Stimulated activated CD4-positive, alpha-beta T cell treated with anti-CD3 and anti-CD28 coated beads, Interleukin-1b, Interleukin-23, amount 100 ng/mL, for 1 hour (primary cell): ENCODE measurements at places on chromosomes 6 and 20.

DNA sequence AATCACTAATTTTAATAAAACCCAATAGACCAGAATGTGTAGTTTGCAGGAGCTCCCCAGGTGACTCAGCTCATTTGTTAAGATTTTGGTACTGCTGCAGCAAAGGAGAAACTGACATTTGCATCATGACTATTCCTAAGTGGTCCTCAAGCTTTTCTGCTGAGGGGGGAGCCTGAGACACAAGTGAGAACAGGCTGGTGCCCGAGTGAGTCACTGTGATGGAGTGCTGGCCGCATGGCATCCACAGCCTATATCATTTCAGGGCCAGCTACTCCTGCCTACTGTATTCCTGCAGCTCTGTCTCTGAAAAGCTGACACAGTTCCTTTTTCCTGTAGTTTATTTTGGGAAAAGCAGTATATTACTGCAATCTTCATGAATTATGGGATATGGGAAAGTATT lies 113.7 kb upstream of the ENPP5 start:
- no peak for DNase-seq

DNA sequence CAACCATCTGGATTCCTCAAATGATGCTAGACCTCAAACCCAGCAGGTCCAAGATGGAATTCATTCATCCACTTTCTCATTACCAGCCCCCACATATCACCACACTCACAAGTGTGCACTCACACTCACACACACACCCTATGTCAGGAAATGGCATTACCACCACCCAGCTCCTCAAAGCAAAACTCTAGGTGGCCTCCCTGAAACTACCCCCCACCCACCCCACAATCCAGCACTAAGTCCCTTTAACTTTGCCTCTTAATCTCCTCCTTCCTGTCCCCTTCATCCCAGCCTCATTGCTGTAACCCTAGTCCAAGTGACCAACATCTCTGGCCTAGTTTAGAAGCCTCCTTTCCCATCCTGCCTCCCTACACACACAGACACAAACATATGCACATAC lies 109.4 kb downstream of the TNFAIP3 start:
- no peak for DNase-seq

- DNase-seq = no peak
Observed at GRCh38 chr6:68729377-68729903, 94.4 kb downstream of the ADGRB3 start.

DNA sequence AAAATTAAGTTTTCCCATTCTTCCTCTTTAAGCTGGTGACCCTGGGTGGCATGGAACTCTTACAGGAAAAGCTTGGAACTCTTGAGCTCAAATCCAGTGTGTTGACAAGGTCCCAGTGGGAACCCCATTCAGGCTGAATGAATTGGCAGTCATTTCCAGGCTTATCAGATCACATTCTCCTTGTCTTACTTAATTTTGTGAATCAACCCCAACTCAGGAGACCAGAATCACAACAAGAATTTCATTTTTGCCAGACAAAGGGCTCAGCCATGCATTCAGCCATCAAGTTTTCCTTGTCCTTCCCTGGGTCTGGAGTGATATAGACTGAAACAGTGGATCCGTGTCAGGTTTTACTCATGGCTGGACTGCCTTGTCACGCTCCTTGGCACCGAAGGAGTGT lies 92.1 kb upstream of the EEF1E1 start:
- DNase-seq = no peak

DNA sequence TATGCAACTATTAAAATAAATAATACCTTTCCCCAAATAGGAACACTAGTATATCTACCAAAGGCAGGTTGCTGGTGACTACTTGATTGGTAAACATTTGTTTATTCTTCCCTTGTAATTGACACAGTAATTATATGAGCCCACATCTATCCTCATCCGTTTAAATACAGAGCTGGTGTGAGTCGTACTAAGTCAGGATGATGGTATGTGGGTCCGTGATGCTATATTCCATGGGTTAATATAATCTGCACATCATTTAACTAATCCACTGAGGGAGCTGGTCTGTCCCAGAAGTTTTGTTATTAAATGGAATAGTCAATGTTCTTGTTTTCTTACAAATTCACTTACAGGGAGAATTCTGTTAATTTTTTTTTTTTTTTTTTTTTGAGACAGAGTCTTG lies 164.0 kb upstream of the AGPAT4 start:
- no peak for DNase-seq

DNA sequence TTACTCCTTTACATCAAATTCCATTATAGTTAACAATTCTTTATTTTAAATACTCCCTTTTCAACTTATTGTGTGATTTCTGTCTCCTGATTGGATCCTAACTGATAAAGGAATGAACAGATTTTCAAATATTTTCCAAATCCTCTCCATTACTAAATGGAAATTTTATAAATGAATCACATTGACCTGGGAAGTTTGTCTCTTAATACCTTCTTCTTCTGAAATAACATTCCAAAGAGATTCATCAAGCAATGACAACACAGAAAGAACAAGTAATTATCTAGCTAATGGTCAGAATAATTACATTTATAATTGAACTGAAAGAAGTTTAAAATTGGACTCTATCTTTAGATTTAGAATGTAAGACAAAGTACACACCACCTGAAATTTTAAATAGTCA lies 515.4 kb upstream of the PTCHD4 start:
- no peak for DNase-seq

DNA sequence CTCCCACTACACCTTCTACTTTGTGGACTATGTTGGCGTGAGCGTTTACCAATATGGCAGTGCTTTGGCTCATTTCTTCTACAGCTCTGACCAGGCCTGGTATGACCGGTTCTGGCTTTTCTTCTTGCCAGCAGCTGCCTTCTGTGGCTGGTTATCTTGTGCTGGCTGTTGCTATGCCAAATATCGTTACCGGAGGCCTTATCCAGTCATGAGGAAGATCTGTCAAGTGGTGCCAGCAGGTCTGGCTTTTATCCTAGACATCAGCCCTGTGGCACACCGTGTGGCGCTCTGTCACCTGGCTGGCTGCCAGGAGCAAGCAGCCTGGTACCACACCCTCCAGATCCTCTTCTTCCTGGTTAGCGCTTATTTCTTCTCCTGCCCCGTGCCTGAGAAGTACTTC lies 16.5 kb upstream of the EFHC1 start:
- no peak for DNase-seq

DNA sequence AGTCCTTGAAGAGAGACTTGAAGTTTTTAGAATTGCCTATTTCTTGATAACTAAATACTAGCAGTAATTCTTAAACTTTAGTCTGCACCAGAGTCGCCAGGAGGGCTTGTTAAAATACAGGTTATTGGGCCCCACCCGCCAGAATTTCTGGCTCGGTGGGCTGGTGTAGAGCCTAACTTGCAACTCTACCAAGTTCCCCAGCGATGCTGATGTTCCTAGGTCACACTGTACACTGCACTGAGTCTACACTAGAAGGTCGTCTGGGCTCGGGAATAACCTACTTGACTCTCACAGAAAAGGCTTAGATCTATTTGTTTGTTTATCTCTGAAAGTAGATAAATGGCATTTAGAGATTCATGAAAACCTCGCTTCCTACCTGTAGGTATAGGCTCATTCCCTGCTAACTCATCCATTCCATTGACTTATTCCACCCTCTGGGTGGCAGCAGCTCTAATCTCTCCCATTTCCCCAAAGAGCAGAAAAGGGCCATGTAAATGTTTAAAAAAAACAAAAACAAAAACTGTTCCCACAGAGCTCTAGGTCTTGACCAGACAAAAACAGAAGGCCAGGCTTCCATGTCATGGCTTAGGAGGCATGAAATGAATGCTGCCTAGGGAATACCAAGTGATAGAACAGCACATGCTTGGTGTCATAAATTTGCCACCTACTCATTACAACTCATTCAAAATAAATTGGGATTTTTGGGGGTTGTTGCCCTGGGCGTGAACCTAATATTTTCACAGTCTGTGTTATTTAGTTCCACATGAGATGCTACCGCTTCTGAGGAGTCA lies 292.1 kb downstream of the ADGB start:
- no peak for DNase-seq

DNA sequence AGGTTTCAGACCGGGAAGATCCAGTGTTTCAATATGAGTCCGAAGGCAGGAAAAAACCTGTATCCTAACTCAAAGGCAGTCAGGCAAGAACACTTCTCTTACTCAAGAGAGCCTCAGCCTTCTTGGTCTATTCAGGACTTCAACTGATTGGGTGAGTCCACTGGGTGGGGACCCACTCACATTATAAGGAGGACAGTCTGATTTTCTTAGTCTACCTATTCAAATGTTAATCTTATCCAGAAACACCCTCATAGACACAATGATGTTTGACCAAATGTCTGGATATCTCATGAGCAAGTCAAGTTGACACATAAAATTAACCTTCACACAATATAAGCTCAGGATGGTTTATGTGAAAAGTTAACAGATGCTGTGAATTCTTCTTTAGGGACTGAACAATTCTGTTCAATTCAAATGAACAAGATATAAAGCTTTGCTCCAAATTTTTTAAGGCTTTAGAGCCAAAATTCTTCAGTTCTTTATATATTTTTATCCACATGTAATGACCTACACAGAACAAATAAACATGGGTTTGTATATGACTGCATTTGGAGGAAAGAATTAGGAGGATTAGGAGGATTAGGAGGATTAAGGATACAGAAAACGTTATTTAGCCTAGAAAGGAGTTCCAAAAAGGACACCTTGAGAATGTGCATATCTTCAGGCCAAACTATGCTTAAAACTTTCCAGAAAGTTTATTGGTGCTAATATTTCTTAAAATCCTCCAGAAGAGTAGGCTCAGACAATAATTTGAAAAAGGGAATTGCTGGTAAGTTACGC lies 35.3 kb upstream of the LAMA2 start:
- no peak for DNase-seq

- no peak for DNase-seq
Observed at GRCh38 chr6:131357501-131357900, 215.5 kb upstream of the ARG1 start.

GRCh38 chr20:42531508-42531961 lies 658.2 kb downstream of the PTPRT start:
- DNase-seq = no peak

DNA sequence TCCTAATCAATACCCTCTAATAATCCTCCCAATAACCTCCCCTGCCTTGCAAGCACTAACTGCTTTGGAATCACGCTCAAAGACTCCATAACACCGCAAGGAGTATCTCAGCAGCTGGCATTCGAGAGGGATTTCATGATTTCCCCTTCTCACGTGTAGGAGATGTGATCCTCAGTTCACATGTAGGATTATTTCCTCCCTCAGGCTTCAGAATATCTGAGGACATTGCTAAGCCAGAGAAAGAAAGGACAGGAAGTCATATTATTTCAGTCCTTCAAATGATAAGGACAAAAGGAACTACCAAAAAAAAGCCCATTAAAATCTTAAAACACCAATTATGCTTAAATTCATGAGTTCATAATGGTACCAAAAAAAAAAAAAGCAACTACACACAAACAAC lies 122.9 kb downstream of the NFATC2 start:
- no peak for DNase-seq

GRCh38 chr6:7697820-7698623 lies 27.9 kb upstream of the BMP6 start:
- DNase-seq = no peak

DNA sequence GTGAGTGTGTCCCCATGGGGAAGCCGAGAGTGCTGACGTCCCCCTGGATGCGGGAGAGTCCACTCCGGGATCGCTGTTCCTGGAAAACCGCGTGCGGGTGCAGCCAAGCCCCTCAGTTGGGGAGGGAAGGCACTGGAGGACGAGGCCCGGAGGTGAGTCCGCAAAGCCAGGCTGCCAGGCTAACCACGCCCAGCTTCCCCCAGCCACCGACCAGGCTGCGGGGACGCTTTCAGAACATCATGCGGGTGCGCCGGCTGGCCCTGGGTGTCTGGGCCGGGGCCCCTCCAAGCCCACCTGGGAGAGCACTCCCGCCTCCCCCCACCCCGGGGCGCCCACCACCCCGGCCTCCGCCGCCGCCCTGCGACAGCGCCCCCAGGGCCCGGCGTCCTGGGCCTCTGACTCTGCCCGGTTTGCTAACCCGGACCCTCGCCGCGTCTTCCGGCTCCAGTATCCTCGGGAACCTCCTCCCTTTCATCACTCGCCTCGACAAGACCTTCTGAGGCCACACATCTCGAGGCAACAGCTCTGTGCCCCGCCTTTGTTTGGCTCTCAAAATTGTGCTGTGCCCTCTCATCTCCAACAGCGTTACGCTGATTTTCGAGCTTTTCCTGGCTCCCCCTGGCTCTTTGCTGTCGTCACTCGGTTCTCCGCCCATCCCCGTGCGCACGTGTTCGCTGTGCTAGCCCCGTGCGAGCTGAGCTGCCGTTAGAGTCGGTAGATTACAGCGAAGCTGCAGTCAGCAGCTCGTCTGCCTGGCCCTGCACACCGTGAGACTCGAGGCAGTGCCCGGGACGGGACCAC lies 47.1 kb upstream of the ENTPD6 start:
- peak; percentile 41 for DNase-seq

- no peak for DNase-seq
Observed at GRCh38 chr6:166567107-166567506, 19.4 kb downstream of the RAMACL start.

- DNase-seq = no peak
Observed at GRCh38 chr6:85726206-85726605, 83.5 kb upstream of the SYNCRIP start.

- DNase-seq = no peak
Observed at GRCh38 chr6:136526937-136527336, 23.3 kb downstream of the MAP7 start.

DNA sequence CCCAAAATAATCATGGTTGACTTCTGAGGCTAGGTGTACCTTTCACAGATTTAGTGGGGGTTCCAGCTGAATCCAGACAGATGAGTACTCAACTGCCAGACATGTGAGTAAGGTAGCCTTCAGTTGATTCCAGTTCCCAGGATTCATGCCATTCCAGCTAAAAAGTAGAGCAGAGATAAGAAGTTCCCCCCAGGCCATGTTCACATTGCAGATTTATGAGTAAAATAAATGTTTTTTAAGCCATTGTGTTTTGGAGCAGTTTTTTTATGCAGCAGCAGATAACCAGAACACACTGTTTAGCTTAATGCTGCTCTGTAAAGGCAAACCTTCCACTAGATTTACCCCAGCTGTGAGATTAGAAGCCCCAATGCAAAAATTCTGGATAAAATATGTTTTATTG lies 245.0 kb downstream of the RFPL4B start:
- DNase-seq = no peak

GRCh38 chr6:20929283-20929682 lies 395.0 kb downstream of the CDKAL1 start:
- no peak for DNase-seq

- no peak for DNase-seq
Observed at GRCh38 chr6:98769546-98769945, 64.8 kb upstream of the POU3F2 start.

DNA sequence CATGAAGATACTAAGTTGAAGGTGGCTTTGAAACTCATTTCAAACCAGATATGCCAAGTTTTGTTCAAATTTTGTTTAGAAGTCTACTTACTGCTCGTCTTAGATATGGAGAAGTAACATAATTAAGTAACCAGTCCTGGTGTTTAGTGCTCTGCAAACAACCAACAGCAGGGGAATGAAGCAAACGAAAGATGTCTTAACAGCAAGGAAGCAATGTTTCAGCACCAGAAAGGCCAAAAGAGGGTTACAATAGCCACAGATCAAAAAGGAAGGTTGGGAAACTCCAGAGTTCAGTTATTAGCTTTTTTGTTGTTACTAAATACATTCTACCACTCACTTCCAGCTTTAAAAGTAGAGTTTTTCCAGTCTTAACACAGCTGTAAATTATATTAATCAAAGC lies 45.1 kb downstream of the LHFPL5 start:
- DNase-seq = no peak

GRCh38 chr6:2385471-2385983 lies 140.1 kb upstream of the GMDS start:
- DNase-seq = no peak

GRCh38 chr6:25463441-25463840 lies 184.3 kb downstream of the CARMIL1 start:
- DNase-seq = no peak
